ENCODE measurements at places on chromosomes 6 and 20.

- DNase-seq = no peak
Measured at GRCh38 chr6:134828641-134829040, 121.3 kb downstream of the ALDH8A1 start.

GRCh38 chr6:1290086-1290485 lies 21.8 kb upstream of the FOXQ1 start:
- no peak for DNase-seq

GRCh38 chr6:36668591-36668990 lies 9.9 kb upstream of the CDKN1A start:
- no peak for DNase-seq

DNA sequence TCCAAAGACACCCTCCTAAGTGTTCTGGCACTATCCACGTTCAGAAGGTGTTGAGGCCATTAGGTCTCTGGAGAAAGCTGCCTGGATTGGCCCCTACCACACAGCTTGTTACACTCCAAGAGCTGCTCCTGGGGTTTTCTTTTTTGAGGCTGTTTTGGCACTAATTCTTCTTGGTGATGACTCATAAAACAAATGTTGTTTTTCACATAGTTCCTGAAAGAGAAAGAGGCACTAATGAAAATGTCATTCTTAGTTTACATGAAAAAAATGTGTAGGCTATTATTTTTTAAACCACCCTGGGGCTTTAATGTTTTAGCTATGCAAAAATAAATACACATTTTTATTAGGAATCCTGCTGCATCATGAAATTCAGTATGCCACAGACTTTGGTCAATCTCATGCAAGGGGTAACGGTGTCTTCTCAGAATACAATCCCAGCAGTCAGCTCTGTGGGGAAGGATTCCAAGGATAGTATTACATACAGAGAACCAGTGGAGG lies 38.1 kb downstream of the TBPL1 start:
- DNase-seq = no peak

- DNase-seq = no peak
Measured at GRCh38 chr6:57068061-57068460, 21.6 kb downstream of the KIAA1586 start.

- no peak for DNase-seq
Measured at GRCh38 chr6:105120570-105120969, 59.2 kb downstream of the POPDC3 start.

DNA sequence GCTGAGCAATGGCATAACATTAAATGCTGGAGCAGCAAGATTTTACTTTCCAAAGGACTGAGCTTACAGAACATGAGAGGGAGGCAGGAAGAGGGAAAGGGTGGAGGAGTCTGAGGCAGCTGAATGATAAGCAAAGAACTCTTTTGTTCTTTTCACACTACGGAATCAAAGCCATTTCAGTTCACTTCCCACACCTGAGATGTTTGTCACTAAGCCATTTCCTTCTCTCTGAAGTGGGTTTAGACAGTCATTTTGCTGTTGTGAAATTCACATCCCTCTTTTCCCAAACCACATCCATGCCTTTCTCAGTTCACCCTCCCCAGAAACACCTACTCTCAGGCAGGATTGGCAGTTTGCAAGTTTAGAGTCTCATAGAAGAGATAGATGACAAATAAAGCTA lies 267.9 kb downstream of the ADGRG6 start:
- no peak for DNase-seq

DNA sequence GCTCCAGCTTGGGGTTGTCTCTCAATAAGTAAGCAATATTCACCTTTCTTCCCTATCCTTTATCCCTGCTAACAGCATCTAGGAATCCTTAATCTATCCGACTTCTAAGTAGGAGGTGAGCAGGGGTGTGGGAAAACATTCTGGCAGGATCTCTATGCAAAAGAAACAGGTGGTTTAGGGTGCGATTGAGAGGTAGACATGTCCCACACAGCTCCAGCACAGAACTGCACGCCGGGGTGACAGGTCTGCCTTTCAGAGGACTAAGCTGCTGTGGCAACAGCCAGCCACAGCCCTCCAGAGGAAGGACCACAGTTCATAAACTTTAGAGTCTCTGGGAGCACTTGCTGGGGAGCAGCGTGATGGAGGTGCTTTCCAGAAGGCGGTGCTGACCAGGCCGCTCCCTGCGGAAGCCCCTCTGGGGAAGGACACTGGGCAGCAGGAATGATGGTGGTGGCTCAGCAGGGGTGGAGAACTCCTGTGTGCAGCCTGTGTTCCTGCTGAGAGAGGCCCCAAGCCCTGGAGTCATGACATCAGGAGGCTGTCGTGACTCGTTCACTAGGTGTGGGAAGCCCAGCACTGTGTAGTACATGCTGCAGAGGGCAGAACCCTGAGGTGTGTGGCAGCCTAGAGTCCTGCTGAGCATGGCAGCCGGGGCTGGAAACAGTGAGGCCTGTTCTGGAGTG lies 509.6 kb downstream of the PRKN start:
- no peak for DNase-seq

- DNase-seq = no peak
Measured at GRCh38 chr20:49132995-49133478, 55.1 kb downstream of the STAU1 start.

- no peak for DNase-seq
Measured at GRCh38 chr20:8646716-8647115, 422.2 kb upstream of the PLCB4 start.

DNA sequence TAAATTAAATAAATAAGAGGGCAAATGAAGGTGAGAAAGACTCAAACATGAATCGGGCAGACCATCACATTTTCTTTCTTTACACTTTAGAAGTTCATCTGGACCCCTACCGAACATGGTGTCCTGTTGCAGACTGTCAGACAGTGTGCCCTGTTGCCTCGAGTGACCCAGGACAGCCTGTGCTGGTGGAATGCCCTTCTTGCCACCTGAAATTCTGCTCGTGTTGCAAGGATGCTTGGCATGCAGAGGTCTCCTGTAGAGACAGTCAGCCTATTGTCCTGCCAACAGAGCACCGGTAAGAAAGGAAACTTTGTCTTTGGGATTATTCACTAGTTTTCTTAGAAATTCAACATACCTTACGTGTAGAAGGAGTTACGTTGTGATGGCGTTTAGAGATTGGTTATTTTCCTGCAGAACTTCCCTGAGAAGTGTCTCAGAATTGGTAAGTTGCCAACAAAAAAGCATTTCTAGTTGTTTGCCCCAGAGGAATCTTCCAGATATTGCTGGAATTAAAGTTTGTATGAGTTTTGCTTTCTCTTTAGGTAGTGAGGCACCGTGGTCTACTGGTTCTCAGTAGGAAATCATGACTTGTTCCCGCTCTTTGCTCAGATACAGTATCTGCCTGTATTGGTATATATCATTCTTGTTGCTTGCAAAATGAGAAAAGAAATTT lies 70.1 kb downstream of the RNF144B start:
- no peak for DNase-seq

- no peak for DNase-seq
Measured at GRCh38 chr20:30168025-30168799, 1089.3 kb upstream of the DEFB115 start.

GRCh38 chr6:44127186-44128019 lies at the start of the genes MRPL14 and TMEM63B:
TSS of gene MRPL14 (minus strand) at chr6:44127452. CDS start at chr6:44116611, 10,841 bp downstream.
TSS of gene TMEM63B (plus strand) at chr6:44127554. CDS start at chr6:44134585, 7,031 bp downstream.
- peak; percentile 81 for DNase-seq

GRCh38 chr20:42118001-42118400 lies 499.8 kb upstream of the CHD6 start:
- no peak for DNase-seq

GRCh38 chr6:108013787-108014439 lies 55.9 kb upstream of the SEC63 start:
- DNase-seq = no peak

GRCh38 chr6:55950071-55950814 lies 74.9 kb upstream of the BMP5 start:
- DNase-seq = no peak

DNA sequence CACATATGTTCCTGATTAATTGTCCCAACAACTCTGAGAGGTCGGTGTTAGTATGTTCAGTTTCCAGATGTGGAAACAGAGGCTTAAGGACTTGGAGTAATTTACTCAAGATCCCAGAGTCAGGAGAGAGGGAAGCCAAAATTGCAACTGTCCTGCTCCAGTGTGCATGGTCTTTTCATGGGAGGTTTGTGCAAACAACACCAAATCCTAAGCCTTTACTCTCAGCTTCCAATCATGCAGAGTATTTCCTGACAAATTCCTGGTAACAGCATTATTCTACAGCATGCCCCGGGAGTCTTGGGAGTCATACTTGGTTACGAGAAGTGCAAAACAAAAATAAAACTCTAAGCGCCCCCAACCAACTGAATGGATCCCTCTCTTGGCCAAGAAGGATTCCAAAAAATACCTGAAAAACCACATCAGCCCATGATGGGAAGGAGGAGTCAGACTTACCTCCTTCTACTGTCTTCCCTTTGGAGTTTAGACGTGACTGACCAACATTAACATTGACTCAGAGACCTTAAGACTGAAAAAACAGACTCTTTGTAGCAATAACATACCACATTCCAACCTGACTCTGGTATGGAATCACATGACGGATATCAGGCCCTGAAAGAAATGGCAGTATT lies 30.8 kb upstream of the PPP1R3G start:
- DNase-seq = no peak

DNA sequence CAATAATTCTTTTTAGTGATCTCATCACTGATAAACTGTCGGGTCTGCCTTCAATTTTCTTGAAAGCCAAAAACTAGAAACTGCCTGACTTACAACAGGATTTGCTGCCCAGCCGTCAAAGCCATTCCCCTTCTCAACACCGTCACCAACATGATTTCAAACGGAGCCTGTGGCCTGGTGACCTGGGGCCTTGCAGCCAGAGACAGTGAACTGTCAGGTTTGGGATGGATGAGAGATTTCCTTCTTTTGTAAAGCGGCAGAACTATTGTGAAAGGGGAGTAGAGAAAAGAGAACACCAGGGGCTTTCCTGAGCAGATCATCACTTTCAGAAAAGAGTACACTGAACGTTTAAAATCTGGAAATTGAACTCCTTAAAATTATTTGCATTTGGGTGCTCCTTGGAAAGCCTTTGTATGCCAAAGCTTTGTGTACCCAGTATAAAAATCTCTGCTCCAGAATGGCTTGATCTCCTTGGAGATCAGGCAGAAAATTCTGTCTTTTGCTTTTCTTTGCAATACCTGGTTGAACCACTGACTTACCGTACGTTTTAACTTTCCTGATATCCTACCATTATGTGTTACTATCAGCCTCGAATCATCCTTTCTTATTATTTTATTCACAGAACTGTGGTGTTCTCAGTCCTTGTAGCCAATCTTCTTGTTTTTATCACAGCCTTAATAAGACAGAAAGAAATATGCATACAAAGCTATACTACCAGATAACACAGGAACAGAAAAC lies 125.2 kb downstream of the PACRG start:
- no peak for DNase-seq

DNA sequence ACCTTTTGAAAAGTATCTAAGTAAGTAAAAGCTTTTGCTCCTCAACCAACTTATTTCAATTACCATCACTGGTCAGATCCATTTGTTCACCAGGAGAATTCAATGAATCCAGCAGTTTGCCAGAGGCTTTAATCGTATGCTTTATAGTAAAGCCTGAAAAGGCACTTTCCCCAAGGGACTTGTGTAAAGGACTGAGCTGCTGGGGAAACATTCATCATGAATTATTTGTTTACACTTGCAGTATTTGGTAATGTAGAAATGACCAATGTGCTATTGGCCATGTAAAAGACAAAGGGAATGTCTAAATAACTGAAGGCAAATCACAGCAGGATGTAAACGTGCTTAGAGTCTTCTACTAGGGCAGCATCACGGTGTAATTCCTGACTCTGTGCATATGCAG lies 471.4 kb downstream of the ADGRB3 start:
- no peak for DNase-seq

DNA sequence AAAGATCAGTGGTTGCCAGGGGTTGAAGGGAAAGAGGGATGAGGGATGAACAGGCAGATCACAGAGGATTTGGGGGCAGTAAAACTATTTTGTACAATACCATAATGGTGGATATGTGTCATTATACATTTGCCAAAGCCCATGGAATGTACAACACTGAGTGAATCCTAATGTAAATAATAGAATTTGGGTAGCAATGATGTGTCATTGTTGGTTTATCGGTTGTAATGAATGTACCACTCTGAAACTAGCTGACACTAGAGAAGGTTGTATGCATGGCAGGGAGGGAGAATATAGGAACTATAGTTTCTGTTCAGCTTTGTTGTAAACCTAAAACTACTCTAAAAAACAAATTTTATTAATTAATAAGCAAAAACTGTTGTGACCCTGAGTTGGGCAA lies 17.8 kb upstream of the ASF1A start:
- no peak for DNase-seq

GRCh38 chr6:51725155-51725554 lies 362.3 kb downstream of the PKHD1 start:
- DNase-seq = no peak

GRCh38 chr6:90411292-90411781 lies 114.7 kb upstream of the BACH2 start:
- no peak for DNase-seq

DNA sequence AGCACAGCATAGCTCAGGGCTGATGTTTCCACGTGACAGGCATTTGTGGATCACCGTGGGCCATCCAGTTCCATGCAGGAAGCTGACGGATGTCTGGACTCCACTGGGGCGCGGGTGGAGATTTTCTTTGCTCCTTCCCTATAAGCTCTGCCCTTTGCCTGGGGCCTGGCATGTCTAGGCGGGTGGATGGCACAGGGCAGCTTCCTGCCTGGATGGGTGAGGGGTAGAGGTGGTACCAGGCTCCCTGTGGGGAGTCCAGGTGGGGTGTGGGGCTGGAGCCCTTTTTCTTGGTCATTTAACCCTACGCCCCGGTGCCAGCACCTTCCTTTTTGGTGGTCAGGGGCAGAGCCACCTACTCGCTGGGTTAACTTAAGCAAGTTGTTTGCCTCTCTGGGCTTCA lies 10.4 kb downstream of the FAM110A start:
- DNase-seq = no peak

GRCh38 chr6:100269189-100269588 lies 195.5 kb downstream of the SIM1 start:
- DNase-seq = no peak

- DNase-seq = peak; percentile 58
Measured at GRCh38 chr20:50575865-50576720, 65.9 kb downstream of the PTPN1 start.

DNA sequence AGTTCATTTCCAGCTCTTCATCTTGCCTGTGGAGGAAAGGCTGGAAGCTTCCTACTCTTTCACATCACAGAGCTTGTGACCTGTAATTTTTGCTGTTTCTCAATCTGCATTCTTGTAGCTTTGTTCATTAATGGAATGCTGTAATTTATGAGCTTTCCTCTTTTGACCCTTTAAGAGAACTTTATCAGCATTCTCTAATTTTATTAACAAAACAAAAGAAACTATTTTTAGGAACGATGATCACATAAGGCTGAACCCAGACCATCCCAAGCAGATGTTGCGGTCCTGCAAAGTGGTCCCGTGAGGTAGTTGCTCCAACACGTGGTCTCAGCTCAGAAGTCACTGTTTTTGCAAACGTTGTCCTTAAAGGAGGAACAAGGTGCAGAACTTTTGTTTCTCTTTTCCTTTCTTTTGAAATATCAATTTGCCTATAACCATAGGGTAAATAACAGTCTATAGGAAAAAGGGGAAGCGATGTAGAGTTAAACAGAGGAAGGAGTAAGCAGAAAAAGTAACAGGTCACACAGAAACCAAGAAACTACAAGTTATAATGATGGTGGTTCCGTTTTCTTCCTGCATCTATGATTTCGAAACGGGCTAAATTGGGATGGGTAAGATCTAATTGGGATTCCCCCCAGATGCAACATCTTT lies 121.3 kb upstream of the PHACTR1 start:
- no peak for DNase-seq

GRCh38 chr20:19047040-19047950 lies 165.1 kb upstream of the SLC24A3 start:
- no peak for DNase-seq

Measured in posterior cingulate gyrus (tissue), 11 donors.